ENCODE measurements at places on chromosomes 2 and 18.

- DNase-seq = no peak
Observed at GRCh38 chr2:33047939-33048338, 101.2 kb downstream of the LTBP1 start.

GRCh38 chr2:67502346-67503065 is 105.4 kb downstream of the ETAA1 start:
- no peak for DNase-seq

DNA sequence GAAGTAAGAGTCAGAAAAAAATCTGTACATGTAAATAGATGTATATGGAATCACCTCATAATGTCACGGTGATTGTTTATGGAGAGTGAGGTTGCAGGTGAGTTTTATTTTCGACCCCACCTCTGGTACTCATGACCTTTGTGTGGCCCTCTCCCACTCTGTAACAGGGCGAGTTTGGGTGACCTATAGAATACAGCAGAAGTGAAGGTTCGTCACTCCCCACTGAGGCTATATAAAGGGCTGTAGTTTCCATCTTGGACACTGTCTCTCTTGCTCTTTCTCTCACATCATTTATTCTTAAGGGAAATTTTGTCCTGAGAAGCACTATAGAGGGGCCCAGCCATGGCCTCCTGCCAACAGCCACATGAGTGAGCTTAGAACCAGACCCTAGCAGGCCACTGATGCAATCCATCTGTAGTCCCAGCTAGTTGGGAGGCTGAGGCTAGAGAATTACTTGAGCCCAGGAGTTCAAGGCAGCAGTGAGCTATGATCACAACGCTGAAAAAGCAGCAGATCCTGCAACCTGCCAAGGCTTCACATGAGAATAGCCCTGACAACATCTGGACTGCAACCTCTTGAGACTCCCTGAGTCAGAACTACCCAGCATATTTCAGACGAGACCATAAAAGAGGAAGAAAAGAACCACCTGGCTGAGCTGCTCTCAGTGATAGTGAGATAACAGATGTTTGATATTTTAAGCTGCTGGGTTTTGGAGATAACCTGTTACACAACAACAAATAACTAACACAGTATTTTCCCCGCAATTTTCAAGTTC is 74.3 kb upstream of the SLC1A4 start:
- DNase-seq = peak; percentile 3

DNA sequence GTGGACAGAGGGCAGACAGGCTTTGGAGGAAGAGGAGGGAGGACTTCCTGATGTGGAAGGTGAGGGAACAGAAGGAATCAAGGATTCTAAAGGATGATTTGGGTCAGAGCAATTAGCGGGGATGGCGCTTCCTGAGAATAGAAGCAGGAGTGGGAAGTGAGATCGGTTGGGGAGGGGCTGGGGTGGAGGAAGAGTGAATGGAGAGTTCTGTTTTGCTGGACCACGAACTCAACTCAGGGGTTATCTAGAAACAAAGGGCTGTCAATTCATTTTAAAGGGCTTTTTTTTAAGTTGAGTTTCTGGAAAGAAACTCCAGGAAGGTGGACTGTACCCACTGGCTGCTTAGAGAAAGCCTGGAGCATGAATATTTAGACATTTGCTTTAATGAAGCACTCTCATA is 54.9 kb downstream of the BCL2L11 start:
- DNase-seq = no peak

DNA sequence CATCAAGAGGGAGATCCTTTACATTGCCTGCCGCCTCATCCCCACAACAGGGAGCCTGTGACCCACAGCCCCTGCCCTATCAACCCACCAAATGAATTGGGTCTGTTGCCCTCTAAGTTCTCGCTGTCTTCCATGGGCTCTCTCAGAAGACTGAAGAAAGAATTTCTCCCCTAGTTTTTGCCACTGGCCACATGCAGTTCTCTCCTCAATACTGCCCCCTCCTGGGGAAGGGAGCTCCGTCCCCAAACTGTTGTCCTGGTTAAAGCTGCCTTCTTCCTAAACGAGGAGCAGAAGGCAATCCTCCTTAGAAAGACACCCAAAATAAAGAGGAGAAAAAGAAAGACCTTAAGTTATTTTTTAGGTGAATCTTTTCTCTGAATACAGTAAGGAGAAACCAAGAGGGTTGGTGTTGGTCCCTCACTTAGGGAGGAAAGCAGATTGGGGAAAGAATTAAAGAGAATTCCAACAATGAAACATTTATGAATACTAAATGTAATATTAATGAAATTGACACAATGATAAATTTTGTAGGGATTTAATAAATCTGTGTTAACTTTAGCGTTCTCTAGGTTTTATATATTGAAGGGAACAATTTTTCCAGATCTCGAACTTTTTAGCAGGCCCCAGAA is 31.1 kb upstream of the SATB2 start:
- DNase-seq = peak; percentile 68

DNA sequence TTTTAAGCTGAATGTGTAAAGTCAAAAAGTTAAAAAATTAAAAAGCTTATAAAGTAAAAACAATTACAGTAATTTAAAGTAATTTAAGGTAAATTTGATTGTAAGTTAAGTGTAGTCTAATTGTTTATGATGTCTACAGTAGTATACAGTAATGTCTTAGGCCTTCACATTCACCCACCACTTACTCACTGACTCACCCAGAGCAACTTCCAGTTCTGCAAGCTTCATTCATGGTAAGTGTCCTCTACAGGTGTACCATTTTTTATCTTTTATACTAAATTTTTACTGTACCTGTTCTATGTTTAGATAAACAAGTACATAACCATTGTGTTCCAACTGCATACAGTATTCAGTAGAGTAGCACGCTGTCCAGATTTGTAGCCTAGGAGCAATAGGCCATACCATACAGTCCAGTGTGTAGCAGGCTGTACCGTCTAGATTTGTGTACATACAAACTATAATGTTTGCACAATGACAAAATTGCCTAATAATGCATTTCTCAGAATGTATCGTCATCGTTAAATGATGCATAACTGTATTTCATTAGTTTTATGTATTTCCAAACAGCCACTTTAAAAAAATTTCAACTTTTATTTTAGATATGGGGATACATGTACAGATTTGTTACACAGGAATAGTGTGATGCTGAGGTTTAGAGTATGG is 319.3 kb downstream of the DYSF start:
- DNase-seq = no peak

GRCh38 chr2:129975016-129975774 is 4.3 kb upstream of the RAB6C start:
- no peak for DNase-seq

DNA sequence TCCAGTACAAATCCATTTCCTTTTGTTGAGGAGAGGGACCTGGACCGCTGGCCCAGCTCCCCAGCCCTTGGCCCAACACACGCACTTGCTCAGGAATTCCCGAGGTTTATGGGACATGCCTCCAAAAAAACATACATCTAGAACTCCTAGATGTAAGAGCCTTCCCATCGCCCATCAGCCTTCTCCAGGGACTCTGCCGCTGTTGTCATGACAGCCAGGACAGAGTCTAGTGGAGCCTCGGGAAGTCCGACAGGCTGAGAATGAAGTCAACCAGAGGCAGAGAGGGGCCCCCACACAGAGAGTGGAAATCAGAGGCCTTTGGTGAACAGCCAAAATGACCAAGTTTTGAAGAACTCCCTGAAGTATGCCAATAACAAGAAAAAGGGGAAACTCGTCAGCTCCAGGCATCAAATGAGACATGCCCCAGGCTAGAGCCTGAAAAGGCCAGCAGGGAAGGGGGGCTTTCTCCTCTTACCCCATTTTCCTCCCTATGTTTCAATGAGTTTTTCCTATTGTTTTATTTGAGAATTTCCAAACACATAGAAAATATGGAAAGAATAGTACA is 43.2 kb upstream of the CAB39 start:
- DNase-seq = no peak

DNA sequence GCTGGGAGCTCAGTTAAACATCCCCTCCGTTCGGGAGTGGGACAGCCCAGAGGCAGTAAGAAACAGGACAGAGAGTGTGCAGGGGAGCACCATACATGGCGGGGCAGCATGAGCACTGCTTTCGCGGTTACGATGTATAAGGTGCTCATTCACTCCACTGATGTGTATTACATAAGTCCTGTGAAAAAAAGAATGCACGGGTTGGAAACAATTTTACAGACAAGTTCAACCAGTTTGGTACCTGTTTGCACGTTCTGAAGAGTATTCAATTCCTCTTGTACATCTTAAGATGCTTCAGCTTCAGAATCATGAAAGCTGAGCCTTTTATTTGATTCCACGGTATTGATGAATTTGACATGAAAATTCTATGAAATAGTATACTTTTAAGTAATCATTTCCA is 97.8 kb upstream of the NETO1 start:
- DNase-seq = no peak

DNA sequence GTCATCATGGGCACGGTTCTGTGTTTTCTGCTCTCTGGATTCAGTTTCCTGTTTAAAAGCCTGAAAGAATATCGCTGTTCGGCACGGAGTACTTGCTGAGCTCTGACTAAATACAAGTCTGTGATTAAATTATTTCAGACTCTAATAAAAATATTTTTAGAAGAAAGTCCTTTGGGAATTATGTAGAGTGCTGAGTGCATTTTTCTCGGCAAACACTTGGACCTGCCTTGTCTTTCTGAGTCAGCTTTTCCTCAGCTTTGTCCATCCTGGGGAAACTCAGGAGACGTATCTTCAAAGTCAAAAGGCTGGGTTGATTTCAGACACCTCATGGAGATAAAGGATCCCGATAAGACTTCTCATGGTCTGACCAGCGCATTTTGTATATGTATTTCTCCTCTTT is 45.9 kb downstream of the IL1R2 start:
- DNase-seq = no peak

- DNase-seq = peak; percentile 27
Observed at GRCh38 chr18:13725566-13726231, 659 bp downstream of the FAM210A start.

DNA sequence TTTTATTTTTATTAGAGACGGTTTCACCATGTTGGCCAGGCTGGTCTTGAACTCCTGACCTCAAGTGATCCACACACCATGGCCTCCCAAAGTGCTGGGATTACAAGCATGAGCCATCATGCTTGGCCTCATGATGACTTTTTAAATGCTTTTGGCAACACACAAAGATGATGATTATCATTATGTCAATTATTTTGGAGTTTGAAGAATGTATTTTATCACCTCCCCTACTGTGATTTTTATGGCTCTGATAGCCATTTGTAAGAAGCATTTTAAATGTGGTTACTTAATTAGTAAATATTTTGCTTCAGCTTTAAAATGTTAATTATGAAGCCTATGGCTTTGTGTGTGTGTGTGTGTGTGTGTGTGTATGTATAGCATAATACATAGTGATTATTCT is 45.1 kb upstream of the RAB27B start:
- DNase-seq = no peak

DNA sequence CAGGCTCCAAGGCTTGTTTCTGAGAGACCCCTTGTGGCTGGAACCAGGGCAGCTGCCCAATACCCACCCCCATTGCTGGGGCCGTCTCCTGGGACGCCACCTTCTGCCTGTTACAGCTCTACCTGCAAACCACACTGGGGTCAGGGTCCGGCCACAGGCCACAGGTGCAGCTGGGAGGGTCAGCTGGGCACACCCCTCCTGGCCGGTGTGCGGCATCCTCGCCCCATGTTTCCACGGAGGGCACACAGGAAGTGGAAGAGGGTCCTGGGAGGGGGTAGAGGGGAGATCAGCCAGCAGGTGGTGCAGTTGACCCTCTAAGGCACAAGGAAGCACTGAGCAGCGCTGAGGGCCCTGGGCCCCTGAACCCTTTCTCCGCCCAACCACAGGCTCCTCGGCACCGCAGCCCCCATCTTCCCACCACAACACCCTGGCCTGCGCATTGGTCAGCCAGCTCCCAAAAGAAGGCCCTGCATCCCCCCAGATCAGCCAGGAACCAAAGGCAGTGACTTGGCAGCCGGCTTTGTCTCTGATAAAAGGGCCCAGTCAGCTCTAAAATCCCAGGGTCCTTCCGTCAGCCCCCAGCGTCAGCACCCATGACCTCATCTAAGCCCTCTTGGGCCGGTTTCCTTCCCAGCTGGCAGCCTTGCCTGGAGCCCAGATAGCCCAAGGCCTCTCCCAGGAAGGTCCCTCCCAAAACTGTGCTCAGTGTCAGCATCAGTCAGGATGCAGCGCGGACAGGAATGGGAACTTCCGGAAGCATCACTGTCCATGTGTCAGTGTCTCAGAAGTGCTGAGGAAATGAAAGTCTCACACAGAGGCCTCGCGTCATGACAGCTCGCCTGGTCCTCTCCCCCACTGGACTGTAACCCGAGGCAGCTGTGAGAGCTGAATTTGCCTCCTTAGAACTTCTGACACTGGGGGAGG is 1.7 kb downstream of the ERFE start:
- no peak for DNase-seq

DNA sequence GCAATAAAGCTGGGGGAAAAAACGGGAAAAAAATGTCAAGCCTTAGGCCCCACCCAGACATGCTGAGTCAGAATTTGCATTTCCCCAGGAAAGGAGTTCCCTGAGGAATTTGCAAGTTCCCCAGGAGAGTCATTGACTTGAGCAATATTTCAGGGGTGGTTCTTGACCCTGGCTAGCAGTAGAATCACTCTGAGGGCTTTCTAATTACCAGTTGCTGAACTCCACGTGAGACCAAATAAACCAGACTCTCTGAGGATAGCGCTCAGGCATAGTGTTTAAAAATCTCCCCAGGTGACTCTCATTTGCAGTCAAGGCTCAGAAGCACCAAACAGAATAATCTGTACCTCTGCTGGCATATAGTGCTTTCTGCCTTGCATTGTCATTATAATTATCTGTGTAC is 48.7 kb downstream of the C1QL2 start:
- DNase-seq = peak; percentile 13

- no peak for DNase-seq
Observed at GRCh38 chr2:235909358-235909757, 258.8 kb downstream of the GBX2 start.

DNA sequence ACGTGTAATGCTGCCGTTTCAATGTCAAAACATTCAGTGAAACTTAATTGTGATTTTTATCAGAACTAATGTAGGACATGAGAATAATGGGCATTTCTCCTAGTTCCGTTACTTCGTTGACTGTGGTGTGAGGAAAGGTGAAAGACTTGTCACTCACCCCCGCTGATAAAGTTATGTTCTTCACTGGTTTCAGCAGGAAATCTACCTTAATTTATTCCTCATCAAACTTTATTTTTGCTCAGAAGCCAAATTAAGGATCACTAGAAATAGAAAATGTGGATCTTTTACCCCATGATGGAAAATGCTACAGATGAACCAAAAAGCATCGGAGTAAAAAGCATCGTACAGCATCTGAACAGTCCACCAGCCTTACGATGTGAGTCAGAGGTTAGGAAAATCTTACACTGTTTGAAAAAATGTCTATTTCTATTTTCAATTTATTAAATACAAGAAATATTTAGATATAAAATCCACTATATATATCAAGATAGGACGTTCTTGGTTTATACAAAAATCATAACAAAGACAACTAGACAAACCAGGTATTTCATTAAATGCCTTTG is 1.0 kb upstream of the ROCK1 start:
- peak; percentile 33 for DNase-seq

Data from ELR (cell line).